Smooth muscle cell of the brain vasculature (primary cell): ENCODE measurements at places on chromosomes 12 and 14.
A peak's percentile ranks its signal among the peaks of the same experiment; 100 is the strongest.

DNA sequence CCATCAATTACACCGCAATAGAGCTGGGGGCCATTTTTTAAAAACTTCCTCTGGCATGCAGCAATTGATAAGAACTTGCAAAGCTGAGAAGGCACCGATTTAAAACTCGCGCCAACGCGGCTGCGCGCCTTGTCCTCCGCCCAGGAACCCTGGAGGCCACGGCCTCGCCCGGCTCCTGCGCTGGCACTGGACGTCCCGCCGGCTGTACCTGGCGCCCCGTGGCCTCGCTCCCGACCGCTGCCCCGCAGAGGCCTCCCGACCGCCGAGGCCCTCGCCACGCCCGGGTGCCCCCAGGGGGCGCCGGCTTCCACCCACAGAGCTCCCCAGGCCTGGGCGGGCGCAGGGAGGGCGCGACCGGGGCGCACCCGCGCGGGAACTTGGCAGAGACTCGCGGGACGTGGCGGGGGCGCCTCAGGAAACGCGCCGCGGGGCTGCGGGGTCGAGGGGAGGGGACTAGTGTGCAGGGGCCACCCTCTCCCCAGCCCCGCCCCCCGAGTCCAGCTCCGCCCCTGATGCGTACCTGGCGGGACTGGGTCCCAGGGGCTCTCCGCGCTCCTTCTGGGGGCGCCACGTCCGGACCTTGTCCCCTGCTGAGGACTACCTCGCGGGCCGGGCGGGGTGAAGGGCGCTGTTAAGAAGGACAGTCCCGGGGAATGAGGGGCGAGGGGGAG, 65.7 kb downstream of the TNFAIP2 start:
- no peak for DNase-seq

DNA sequence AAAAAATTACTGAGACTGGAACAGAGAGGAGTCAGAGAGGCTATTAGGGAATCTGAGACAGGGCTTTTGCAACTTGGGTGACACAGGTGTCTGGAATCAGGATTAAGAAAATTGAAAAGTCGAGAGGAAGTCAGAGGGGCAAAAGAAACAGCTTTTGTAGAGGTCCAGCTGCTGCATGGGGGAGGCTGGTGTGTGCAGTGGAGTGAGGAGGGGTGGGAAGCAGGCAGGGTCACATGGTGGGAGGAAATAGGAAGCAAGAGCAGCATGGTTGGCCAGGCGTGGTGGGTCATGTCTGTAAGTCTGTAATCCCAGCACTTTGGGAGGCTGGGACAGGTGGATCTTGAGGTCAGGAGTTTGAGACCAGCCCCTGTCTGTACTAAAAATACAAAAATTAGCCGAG, 69.7 kb upstream of the VRK1 start:
- DNase-seq: no peak

DNA sequence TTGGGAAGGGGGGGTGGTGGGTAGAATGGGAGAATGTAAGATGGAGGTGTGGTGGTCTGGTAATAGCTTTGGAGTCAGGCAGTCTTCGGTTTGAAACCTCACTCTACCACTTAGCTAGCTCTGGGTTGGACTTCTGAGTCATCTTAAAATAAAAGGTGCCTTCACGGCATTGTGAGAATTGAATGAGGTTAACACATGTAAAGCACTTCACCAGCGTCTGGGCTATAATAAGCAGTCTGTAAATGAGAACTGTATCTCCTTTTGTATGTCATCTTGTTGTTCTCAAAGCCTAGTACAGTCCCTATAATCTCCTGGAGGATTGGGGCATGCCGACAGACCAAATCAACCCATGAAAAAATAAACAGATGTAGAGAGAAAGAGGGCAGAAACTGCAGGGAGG, 11.2 kb downstream of the C2CD5 start:
- DNase-seq: no peak

DNA sequence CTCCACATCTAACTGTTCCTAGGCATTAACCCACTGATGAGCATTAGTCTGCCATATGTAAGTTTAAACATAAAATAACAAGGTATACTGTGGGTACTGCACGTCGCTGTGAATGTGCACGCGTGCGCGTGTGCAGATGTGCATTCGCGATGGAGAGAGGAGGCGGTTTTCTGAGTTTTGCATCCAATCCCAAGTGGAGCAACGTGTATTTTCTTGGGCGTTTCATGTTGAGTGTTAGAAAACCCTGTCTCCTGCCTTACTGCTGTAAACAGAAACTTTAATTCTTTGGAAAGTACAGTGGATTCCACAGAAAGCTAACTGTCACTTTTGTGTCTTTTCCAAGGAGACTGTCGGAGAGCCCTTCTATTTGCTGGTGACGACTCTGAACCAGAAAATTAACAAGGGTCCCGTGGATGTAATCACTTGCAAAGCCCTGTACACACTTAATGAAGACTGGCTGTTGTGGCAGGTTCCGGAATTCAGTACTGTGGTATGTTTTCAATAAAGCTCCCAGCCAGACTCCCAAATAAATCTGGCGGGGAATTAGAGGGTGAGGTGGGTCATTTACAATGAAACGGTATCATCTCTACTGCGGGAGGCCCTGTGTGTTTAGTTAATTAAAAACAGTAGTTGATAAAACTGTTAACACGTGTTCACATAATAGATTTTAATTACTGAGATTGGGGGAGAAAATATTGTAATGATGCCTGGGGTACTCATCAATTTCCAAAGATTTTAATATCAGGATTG, 116.5 kb downstream of the PLXNC1 start:
- DNase-seq: no peak

GRCh38 chr14:28756884-28757570, 9.6 kb upstream of the FOXG1 start:
- DNase-seq: peak; percentile 24

DNA sequence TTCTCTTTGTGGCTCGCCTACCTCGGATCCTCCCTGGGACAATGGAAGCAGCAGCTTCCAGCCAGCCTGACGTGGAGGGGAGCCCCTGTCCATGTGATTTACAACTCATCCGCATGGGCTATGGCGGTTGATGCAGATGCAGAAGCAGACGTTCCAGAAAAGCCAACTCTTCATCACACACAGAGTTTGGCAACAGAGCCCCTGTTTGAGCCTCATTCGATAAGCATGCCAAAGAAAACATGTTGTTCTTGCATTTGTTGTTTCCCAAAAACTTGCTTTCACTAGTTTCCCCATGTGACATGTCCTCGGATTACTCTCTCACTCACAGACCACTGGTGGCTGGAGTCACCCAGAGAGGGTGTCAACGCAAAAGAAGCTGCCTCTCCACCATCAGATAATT, 16.4 kb upstream of the TC2N start:
- no peak for DNase-seq

DNA sequence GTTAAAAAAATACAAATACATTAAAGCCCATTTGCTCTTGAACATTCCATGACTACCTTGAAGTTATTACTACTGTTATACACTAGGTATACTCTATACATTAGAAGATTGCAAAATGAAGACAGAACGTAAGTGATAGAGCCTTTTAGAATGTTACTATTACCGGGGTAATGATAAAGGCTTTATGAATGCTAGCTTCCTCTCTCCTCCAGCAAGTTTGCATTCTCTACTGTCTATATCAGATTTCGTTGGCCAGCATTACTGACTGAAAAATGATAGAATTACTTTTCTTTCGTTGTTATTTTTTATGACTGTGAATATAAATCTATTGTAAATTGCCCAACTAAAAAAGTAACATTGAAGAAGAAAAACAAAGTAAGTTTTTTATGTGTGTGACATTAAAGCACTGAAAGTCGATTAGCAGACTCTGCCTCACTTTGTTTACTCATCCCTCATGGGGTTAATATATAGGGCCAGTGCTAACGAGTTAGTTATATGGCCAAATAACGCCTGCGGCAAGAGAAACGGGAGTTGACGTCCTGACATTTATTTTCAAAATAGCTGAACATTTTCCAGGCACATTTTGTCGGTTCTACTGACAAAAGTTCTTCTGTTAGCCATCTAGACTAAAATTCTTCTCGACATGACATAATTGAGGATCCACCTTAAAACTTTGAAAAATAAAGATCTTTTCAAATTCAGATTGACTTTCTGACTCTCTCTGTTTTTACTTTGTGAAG, 163.8 kb upstream of the KITLG start:
- DNase-seq: no peak

- peak; percentile 94 for DNase-seq
Measured at GRCh38 chr14:76918782-76919394, 92.7 kb downstream of the LRRC74A start.

DNA sequence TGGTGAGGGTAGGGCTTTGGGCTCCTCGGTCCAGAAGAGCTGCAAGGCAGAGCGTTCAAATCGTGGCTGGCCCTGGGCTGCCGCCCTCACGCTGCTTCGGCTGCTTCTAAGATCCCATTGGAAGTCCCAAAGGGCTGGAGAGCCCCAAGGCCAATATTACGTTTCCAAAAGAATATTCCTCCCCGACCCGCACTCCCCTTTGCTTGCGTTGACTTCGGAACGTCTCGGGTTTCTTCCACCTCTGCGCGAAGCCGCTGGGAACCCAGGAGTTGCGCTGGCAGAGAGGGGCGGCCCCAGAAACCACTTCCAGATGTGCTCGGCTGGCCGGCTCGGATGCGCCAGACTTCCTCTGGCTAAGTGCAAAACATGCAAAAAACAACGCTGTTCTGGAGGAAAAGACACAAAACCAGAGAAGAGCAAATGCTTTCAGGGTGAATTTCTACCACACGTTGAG, at the start of gene GLT8D2:
TSS of gene GLT8D2 (minus strand) at position 285 of the 454 bp plus-strand sequence. CDS start 30,539 bp downstream, outside the sequence.
- DNase-seq: peak; percentile 74

DNA sequence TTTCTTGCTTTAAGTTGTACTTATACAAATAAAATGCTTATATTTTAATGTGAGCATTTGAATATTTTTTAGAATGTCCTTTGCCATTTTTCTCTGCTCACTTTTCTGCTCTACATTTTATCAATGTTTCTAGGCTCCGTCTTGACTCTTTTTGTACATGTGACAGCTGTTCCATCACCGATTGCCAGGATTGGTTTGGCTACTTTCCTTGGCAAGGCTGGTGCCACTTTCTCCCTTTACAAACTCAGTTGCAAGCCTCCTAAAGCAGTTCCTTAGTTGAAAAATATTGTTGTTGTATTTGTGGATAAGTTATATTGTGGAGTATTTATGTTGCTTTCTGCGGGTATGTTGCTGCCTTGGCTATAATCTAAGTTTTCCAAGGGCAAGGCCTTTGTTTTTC, 63.4 kb downstream of the DACT1 start:
- no peak for DNase-seq

DNA sequence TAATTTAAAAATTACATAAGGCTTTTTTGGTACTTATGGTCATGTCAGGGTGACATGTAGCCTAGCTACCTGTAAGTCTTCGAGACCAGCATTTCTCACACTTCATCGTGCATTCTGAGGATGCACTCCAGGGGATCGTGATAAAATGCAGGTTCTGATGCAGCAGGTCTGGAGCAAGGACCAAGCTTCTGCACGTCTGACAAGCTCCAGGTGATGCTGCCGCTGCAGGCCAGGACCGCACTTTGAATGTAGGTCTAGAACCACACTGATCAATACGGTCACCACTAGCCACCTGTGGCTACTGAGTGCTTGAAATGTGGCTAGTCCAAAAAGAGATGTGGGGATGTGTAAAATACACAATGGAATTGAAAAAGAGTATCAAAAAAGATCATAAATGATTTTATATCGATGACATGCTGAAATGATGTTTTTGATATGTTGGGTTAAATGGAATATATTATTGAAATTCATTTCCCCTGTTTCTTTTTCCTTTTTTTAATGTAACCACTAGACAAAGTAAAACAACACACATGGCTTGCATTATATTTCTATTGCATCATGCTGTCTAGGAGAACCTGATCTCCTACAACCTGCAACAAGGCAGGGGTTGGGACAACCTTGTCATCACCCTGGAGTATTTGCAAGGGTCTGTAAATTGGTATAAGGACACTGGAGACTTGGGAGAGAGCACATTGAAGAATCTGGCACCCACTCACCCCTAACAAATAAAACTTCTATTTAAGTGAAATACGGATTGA, 142.4 kb downstream of the DPF3 start:
- no peak for DNase-seq

DNA sequence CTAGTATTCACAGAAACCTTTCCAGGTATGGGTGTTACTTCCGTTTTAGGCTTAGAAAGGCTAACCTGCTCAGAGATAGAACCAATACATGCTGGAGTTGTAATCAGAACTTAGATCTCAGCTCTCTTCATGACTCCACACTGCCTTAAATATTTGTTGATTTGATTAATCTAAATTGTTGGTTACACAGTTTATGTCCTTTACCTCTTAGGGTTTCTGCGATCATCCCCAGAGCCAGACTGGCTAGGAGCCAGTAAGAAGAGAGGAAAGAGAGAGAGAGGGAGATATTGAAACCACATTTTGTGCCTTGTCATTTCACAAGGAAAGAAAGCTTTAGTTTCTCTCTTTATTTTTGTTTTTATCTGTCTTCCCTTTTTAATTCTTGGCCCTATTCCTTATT, 16.8 kb upstream of the MGP start:
- no peak for DNase-seq

- DNase-seq: no peak
Measured at GRCh38 chr14:25090256-25090655, 40.3 kb upstream of the STXBP6 start.

GRCh38 chr12:98151105-98151590, 364.2 kb upstream of the TMPO start:
- DNase-seq: no peak

- DNase-seq: peak; percentile 28
Measured at GRCh38 chr14:54730156-54730961, 163.4 kb downstream of the SAMD4A start.

GRCh38 chr12:49776413-49776812, 35.1 kb downstream of the TMBIM6 start:
- peak; percentile 24 for DNase-seq

GRCh38 chr14:94779713-94780112, 9.8 kb upstream of the GSC start:
- DNase-seq: no peak

DNA sequence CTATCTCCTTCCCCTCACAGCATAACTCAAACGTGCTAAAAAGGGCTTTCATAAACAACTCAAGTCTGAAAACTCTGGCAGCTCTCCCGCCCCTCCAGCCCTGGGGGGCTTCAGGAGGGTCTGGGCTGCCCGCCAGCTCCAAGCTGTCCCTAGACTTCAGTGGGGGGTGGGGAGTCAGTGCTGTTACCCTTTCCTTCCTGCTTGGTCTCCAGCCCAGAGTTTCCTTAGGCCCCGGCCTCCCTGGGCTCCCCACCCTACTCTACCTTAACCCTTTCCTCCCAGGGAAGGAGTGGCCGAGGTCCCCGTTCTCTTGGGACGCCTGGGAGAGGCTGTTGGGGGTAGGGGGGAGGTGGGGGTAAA, 530 bp upstream of the NYNRIN start:
- no peak for DNase-seq

GRCh38 chr12:109641422-109641821, 67.8 kb downstream of the MVK start:
- DNase-seq: no peak

DNA sequence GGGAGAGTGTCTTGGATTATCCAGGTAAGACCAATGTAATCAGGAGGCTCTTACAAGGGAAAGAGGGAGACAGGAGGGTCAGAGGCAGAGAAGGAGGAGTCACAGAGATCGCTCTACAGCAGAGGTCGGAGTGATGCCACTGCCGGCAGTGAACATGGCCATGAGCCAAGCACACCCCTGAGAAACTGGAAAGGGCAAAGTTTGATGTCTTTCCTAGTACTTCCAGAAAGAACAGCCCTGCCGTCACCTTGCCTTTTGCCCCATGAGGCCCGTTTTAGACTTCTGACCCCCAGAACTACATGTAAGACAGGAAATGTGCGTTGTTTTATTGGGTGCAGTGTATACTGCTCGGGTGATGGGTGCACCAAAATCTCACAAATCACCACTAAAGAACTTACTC, 133.7 kb downstream of the CALM1 start:
- DNase-seq: no peak
